Glutamatergic neuron (in vitro differentiated cells): ENCODE measurements at places on chromosomes 6 and 20.

GRCh38 chr6:3484192-3484591, 27.3 kb upstream of the SLC22A23 start:
- DNase-seq = no peak

GRCh38 chr6:25056130-25056529, 120.4 kb upstream of the RIPOR2 start:
- no peak for DNase-seq

DNA sequence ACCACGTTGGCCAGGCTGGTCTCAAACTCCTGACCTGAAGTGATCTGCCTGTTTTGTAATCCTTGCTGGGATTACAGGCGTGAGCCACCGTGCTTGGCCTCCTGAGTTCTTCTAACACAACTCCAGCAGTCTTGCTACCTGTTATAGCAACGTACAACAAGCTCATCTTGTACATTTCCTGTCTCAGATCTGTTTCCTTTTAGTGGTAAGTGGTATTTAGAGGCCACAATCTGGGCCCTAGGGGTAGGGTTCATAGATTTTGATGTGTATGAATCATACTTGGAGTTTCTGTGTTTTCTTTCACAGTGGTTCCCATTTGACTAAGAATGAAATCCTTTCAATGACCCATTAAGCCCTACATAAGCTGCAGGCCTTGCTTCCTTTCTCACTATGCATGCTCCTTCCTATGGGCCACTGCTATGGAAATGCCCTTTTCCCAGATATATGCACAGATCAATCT, 27.1 kb upstream of the SYNCRIP start:
- DNase-seq = no peak

DNA sequence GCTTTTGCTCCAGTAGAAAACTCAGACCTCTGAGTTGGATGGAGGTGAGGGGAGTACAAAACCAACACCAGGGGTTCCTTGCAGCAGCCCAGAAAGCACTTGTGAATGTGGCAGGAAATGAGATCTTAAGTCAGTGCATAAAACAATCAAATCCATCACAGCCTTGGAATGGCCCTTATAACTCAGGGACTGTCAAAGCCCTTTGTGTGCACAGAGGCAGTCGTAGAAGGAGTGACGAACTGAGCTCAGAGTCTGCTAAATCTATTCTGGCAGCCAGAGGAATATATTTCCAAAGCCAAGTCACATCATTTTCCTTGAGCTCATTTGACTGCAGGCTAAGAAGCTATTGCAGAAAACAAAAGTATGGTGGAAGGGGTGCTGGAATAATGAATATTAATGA, 676.6 kb downstream of the DHX35 start:
- no peak for DNase-seq

GRCh38 chr6:144069506-144069905, 25.9 kb downstream of the SF3B5 start:
- DNase-seq = no peak

GRCh38 chr20:12044969-12045368, 127.3 kb downstream of the BTBD3 start:
- no peak for DNase-seq

GRCh38 chr20:35820715-35821114, 48.9 kb downstream of the PHF20 start:
- DNase-seq = no peak

- no peak for DNase-seq
Measured at GRCh38 chr6:113031591-113032238, 684.6 kb downstream of the RFPL4B start.

GRCh38 chr6:133630651-133631050, 258.3 kb upstream of the TCF21 start:
- no peak for DNase-seq

DNA sequence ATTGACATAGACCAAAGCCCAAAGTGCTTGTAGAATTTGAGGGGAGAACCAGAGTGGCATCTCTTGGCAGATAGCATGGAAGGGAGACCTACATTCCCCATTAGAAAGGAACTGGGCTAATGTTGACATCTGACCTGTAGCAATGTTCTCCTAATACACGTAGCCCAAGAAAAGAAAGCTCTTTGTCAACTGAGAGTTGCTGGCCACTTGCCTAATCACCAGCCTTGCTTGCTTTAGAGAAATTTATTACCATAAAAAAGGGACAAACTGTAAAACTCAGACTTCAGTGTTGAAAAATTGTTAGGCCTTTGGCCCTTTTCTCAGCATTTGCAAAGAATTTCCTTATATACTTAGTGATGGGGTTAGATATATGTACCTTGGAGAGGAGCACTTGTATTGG, 777.5 kb downstream of the MAFB start:
- no peak for DNase-seq

DNA sequence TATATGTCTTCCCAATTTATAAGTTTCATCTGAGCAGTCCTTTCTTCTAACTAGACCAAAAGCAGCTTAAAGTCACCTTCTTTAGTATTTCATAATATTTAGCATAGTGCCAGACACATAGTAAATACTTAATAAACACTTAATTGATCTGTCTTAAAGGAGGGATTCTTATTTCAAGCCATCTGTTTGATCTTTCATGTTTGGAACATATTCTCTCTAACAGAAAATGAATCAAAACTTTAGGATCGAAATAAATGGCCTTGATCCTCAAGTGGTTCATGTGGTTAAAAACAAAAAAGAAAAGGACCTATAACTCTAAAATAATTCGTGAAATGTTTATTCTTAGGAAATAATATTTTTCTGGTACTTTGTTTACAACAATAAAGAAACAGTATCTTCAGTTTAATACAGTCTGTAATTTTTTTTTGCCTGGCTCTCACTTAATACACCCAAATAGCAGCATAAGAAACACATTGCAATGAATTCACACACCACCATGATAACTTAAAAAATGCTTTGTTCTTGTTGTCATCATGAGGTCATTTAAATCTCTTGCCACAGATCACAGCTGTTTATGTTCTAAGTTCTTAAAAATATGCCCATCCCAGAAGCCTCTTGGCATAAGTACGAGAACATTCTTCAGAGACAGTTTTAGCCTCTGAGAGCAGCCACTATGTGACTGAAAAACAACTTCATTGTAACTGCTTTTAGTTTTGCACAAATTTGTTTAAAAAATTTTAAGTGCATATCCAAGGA, 48.1 kb downstream of the ESF1 start:
- no peak for DNase-seq

DNA sequence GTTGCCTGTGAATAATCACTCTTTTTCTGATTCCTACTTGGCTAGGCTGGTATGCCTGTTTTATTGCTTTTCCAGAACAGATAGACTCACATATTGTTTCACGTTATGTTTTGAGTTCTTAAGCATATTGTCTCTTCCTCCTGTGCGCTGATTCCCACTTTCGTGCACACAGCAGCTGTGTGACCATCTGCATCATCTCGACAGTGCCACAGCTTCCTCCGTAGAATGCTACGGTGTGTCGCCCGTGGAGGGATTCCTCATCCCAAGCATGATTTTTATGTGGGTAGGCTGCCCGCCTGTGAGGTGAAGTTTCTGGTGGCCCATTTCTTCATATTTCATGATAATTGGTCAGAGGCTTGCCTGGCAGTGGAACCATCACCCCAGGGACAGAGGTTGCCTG, 31.8 kb downstream of the PLCB4 start:
- DNase-seq = peak; percentile 31

GRCh38 chr6:75489025-75489424, 4.6 kb downstream of the FILIP1 start:
- DNase-seq = no peak
